ENCODE measurements at places on chromosomes 6 and 20.
A peak's percentile ranks its signal among the peaks of the same experiment; 100 is the strongest.

- no peak for DNase-seq
These were observed 15.9 kb downstream of the TMEM200A start for GRCh38 chr6:130381459-130382380.

GRCh38 chr20:29744071-29744470 is 1513.4 kb upstream of the DEFB115 start:
- no peak for DNase-seq

- DNase-seq: no peak
These were observed 215.3 kb upstream of the LRFN2 start for GRCh38 chr6:40802481-40802880.

GRCh38 chr6:130359736-130360135 is 6.1 kb upstream of the TMEM200A start:
- no peak for DNase-seq

DNA sequence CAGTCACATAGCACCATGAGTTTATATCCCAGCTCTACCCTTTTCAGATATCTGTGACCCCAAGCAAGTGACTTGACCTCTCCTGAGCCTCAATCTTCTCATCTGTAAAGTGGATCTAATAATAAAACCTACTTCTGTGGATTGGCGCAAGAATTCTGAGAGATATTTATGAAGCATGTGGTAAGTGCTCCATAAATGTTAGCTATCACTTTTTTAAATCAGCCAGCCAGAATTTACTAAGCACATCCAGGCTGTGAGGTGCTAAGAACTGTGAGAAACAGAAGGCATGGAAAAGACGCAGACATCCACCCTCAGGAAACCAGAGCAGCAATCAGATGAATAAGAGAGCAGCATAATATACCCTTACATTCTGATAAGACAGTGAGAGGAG is 862 bp downstream of the C20orf96 start:
- no peak for DNase-seq

GRCh38 chr20:4470375-4470774 is 251.3 kb upstream of the PRND start:
- no peak for DNase-seq

DNA sequence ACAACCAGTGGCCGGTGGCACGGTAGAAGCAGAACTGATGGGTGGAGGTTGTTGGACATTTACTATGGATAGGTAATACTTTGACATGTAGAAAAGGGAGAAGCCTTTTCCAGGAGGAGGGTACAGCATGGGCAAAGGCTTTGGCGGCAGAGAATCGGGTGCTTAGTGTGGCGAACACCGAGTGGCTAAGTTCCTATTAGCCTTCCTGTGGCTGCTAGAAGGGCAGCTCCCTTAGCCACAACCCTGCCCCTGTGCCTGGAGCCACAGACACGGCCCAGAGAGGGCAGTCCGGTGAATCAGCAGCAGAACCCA is 37.9 kb upstream of the TGM2 start:
- no peak for DNase-seq

DNA sequence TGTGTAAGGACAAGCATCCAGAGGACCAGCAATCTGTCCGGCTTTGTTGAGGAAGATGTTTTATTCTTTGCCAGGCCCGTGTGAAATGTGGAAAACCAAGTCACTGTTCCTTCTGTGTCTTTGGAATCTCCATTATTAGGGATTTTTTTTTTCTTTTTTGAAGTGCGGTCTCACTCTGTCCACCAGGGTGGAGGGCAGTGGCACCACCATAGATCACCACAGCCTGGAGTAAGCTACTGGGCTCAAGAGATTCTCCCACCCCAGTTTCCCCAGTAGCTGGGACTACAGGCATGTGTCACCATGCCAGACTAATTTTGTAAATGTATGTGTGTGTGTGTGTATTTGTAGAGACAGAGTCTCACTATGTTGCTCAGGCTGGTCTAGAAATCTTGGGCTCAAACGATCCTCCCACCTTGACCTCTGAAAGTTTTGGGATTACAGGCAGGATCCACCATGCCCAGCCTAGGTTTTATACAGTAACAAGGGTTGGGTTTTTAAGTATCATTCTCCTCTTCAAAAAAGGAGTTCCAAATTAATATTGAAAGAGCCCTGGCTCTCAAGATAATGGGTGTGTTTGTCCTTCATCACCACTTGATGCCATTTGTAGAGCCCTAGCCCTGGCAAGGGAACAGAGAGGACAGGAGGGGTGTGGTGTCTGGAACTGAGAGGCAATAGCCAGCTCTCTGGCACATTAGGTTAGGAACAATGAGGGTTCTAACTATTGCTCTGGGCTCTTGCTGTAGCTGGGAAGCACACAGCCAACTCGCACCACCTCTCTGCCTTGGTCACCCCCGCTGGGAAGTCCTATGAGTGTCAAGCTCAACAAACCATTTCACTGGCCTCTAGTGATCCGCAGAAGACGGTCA is 3.1 kb downstream of the LAMP5 start:
- no peak for DNase-seq

DNA sequence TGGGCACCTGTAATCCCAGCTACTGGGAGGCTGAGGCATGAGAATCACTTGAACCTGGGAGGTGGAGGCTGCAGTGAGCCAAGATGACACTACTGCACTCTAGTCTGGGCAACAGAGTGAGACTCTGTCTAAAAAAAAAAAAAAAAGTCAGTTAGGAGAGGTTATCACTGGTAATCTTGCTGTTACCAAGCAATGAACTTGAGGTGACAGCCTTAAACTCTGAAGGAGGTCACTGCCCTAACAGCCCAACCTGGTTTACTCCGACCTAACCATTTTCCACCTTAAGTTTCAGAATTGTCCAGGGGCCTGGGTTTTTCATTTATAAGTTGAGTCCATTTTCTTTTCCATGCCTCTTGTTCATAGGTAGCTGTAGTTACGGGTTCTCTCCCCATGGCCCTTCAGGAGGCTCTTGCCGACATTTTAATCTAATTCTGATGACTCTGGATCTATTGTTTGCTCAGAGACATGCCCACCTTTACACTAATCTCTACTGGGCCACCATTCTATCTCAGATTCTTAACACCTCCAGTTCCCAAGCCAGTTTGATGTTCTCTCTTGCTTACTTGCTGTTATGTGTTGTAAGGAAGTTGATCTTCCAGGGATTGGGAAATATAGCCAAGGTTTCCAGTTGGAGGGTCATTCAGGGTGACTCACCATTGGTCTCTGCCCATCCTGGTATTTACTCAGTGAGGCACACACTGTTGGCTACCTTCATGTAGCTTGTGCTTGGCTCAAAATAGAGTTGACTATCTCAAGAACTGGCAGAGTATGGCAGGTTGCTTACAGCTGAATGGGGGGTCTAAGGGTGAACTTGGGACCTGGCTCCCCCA is 29.1 kb downstream of the SHLD1 start:
- DNase-seq: no peak

- no peak for DNase-seq
These were observed 58.8 kb upstream of the NKAIN2 start for GRCh38 chr6:123744840-123745239.

- no peak for DNase-seq
These were observed 24.4 kb downstream of the CNR1 start for GRCh38 chr6:88141561-88142296.

DNA sequence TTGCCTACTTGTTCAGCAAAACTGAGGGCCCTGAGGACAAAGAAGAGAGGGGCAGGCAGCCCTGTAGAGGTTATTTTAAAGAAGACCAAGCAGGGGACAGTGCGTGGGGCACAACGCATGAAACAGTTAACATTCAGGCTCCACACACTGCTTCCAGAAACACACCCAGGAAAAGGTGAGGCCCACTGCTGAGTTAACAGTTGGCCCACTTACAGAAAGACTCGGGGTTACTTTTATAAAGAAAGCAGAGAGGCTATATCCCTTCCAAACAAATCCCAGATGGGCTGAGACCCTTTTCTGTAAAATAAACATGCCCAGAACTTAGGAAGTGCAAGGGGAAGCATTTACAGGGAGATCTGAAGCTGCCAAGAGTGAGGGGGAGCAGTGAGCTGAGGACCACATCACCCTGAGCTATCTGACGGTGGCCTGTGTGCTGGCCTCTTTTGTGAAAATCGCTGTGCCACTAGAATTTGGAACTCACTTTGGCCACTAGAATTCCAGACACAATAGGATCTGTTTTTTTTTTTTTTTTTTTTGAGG is 49.8 kb upstream of the SSTR4 start:
- no peak for DNase-seq

DNA sequence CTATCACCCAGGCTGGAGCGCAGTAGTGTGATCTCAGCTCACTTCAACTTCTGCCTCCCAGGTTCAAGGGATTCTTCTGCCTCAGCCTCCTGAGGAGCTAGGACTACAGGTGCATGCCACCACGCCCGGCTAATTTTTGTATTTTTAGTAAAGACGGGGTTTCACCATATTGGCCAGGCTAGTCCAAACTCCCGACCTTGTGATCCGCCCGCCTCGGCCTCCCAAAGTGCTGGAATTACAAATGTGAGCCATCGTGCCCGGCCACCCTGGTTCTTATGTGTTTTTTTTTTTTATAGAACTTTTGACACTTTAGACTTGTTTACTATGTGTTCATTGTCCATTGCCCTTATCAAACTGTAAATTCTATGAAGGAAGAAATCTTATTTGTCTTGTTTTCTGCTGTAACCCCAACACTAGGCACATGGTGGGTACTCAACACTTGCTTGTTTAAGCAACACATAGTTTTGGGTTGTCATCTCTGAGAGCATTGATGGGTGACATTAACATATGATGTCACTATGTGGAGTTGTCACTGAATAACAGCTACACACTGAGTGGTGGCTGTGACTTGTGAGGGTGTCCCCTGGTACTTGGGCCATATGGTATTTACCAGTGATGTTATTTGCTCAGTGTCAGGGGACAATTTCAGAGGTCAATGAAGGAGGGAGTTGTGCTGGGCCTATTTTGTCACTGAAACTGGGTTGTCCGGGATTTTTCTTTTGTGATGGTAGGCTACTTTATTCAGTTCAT is 1.5 kb upstream of the PXMP4 start:
- no peak for DNase-seq

DNA sequence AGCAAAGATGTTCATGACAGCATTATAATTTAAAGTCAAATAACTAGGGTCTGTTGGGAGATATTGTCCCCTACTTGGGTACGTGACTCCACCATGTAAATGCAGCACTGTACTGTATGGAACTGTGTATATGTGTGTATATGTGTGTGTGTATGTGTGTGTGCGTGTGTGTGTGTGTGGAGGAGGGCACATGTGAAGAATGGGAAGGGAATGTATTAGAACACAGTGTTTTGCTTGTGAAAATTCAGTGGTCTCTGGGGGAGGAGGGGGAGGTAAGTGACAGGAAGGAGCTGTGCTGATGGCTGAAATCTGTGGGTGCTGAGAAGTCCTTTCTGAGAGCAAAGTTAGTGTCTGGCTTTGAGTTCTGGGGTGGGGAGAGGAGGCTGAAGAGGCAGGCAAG is 23.9 kb upstream of the VEGFA start:
- no peak for DNase-seq

GRCh38 chr20:16803965-16804792 is 56.0 kb downstream of the OTOR start:
- DNase-seq: peak; percentile 53

DNA sequence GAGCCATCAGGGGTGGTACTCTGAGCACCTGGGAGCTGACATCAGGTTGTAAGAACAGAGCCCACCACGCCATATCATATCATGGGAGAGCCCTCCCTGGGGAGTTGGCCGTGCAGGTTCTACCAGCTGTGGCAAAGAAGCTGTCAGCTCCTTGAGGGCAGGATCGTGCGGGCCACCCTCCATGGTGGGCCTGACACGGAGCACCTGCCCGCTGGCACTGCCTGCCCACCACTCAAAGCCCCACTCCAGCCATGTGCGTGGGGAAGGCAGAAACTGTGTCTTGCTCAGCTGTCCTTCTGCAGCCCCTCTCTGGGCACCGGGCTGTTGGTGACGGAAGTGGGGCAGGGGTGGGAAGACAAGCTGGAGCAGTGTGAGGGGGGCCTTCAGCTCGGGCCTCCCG is 14.3 kb downstream of the PRPH2 start:
- DNase-seq: no peak
